ENCODE measurements at places on chromosomes 5 and 9.

DNA sequence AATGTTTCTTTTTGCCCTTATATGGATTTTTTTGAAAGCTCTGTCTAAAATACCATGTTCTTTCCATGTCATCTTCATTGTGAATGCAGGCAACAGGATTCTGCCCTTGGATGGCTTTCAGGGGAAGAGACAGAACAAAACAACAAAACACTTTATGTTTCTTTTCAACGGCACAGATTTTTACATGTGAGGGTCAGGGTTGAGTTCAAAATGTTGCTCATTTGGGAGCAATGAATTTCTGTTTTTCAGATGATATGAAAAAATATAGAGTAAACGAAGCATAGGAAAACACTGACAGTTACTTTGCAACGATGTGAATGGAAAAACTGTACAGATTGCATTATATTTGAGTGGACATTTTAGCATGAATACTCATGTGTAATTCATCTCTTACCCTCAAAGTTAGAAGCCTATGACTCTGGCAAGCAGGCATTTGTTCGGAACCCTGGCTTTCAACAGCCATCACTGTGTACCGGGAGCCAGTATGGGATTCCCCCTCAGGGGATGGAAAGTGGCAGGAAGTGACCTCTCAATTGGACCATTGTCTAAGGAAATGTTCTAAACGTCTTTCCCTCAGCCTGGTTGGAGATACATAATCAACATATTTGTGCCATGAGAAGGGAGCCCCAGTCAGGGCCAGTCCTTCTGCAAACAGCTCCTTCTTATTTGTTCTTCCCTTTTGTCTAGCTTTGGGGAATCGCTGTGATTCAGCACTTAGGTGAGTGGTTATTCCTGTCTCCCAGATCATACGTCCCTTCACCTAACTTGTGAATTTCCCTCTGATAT, 153.9 kb upstream of the MEF2C start:
- DNase-seq, result no peak

DNA sequence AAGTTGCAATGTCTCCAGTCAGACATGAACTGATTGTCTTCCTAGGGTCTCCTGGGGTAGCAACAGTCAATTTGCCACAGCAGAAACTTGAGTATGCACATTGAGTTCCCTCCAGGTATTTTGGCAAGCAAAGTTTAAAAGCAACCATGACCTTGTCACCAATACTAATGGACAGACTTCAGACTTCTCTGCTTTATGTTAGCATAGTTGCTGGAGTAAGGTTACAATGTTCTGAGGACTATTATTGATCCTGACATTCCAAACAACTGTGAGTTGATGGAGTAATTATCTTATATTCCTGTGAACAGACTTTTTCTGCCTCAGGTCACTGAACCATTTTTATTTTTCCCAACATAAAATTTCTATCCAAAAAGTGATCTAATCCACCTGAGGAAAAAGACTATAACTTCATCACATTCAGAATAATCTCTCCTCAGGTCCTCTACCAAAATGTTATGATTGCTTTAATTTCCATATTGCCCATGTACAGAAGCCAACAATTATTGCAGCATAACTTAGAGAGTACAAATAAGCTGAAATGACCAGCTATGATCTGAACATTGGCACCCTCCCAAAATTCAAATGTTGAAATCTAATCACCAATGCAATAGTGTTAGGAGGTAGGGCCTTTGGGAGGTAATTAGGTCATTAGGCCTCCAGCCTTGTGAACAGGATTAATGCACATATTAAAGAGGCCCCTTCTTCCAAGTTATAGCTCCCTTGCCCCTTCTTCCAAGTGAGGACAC, 228.3 kb downstream of the PDE4D start:
- no peak for DNase-seq

DNA sequence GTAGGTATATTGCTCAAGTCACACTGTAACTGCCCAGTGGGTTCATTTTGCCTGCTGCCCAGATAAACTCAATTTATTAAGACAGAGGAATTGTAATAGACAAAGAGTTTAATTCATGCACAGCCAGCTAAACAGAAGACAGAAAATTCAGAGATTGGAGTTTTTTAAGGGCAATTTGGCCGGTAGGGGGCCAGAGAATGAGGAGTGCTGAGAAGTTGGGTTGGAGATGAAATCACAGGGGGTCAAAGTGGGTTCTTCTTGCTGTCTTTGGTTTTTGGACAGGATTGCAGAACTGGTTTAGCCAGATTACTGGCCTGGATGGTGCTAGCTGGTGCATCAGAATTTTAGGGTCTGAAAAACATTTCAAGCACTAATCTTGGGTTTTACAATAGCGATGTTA, 20.7 kb upstream of the IL33 start:
- DNase-seq, result no peak

DNA sequence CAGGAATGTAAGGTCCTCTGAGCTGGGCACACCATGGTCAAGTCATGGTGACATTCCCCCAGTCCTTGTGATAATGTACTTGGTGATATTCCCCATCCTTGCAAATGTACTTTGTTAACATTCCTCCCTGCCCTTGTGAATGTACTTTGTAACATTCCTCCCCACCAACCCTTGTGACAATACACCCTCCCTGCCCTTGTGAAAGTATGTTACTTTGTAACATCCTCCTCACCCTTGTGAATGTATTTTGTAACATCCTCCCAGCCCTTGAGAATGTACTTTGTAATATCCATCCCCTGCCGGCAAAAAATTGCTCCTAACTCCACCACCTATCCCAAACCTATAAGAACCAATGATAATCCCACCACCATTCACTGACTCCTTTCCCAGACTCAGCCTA, 53.3 kb downstream of the RAPGEF6 start:
- DNase-seq, result no peak

DNA sequence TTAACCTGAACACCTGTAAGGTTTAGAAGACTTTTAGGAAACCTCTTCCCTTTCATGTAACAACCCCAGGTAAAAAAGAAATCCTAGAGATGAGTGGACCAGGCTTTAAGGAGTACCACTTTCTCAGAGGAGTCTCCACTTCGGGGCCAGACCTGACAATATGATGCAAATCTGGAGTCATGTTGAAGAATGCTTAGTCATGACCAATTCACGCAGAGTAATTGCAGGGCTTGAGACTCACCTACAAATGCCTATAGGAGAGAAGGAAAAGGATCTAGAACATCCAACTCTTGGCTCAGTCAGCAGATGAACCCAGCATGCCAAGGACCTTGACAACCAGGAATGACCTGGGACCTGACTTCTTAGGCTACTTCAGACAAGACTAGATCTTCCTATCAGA, 235.4 kb downstream of the DOCK8 start:
- no peak for DNase-seq

DNA sequence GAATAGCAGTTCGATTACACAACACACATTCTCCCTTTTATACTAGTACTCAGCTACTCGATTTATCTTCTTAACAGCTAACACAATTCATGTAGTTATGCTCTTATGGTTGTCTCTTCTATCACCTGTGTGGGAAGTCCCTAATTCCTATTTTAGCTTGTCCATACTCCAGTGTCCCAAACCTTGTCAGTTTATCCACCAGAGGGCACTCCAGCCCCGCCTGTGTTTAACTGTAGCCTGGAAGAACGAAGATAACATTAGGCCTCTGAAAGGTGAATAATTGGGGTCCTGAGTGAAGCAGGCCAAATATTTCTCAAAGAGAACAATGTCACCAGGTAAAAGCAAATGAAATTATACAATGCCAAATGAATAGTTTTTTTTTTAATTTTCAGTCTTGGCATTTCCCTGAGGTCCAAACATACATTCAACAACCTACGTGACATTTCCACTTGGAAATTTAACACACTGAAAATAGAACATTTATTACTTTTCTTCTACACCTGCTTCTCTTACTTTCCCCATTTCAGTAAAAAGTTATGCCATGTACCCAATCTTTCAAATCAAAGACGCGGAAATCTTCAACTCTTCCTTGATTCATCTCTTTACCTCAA, 560.7 kb downstream of the HTR1A start:
- DNase-seq, result no peak

All from CD4-positive, alpha-beta T cell treated with Interleukin-12 subunit alpha and Interleukin-12 subunit beta, for 1 hour (primary cell).